NCI-H1436 (cell line): ENCODE measurements at places on chromosomes 4 and X.

- no peak for DNase-seq
Measured at GRCh38 chr4:71732066-71732465, 51.8 kb downstream of the GC start.

DNA sequence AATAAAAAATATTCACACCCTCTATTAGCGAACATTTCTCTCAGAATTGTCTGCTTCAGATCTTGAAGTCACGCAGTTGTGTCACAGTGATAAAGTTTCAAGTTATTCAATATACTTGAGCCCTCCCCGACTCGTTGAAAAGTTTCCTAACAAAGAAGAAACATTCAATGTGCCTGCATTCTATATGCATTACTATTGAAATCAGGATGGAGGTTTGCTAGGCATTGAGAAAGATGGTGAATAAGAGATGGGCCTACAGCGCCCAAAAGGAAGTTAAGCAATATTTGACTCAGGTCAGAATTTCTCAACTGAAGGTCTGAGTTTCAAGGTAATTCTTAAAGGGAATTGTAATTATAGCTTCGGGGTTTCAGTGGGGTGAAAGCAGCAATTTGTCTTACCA is 6.1 kb downstream of the TCEANC start:
- no peak for DNase-seq

GRCh38 chrX:45024501-45024900 is 151.5 kb downstream of the KDM6A start:
- DNase-seq, result no peak

- DNase-seq, result no peak
Measured at GRCh38 chr4:55326629-55327028, 19.4 kb upstream of the SRD5A3 start.

- no peak for DNase-seq
Measured at GRCh38 chrX:6004529-6004928, 224.1 kb downstream of the NLGN4X start.

GRCh38 chr4:177473991-177474390 is 31.8 kb upstream of the AGA start:
- no peak for DNase-seq

- DNase-seq, result peak; percentile 15
Measured at GRCh38 chr4:126799971-126800574, 832.7 kb upstream of the INTU start.

DNA sequence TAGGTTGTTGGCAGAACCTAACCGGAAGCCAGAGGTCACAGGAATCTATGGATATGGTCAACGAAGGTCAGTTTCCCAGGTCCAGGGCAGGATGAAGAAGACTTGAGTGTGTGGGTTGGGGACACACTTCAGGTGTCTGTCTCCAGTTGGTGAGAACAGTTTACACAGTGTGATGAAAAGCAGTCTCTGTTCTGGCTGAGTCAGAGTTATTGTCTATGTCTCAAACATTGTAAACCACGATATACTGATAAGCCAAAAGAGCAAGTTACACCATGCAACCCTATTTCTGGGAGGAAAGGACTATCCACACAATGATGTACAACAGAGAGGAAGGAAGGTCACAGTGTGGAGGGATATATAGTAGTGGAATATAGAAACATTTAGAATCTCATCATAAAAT is 187.1 kb upstream of the C1QTNF7 start:
- no peak for DNase-seq

DNA sequence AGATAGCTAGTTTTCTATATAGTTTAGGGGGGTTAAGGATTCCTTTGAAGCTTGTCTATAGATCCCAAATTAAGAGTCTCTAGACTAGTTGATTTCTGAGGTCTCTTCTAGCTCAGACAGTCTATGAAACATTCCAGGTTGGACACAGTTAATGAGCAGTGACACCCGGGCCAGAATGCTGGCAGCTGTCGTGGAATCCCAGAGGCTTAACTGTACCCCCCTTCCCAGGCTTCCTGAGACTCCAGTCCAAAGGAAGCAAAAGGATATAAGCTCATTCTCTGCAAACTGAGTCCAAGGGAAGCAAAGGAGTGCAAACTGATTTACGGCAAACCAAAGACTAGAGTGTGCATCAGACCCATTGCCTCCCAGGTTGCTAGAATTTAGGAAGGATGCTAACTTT is 62.9 kb downstream of the DCX start:
- no peak for DNase-seq

DNA sequence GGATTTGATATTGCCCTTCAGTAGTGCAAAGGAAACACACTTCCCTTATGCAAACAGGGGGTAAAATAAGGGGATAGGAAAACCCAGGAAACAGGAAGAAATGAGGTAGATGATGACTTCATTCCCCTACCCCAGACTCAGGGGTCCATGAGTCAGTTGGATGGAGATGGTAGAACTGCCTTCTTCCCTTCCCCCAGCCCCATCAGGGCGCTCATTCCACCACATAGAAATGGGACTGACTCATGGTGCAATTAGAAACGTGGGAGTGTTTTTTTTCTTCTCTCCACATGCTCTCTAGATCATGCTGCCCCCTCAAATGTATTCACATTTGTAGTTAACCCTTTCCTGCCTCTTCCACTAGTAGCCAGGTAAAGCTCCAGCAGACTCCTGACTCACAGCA is 23.1 kb upstream of the ARMCX2 start:
- no peak for DNase-seq

- DNase-seq, result no peak
Measured at GRCh38 chrX:153327561-153327960, 6.0 kb upstream of the PNMA6F start.

- DNase-seq, result no peak
Measured at GRCh38 chr4:181376058-181376457, 867.1 kb upstream of the TENM3 start.

GRCh38 chr4:116088771-116089170 is 975.4 kb upstream of the NDST4 start:
- no peak for DNase-seq

- no peak for DNase-seq
Measured at GRCh38 chr4:79296768-79297428, 29.0 kb downstream of the NAA11 start.

- DNase-seq, result no peak
Measured at GRCh38 chr4:94221916-94222315, 14.3 kb downstream of the SMARCAD1 start.

- DNase-seq, result peak; percentile 87
Measured at GRCh38 chrX:153333821-153334653, at the start of gene ZNF275. TSS of gene ZNF275 (plus strand) at chrX:153334153. CDS start at chrX:153336680, 2,527 bp downstream.

DNA sequence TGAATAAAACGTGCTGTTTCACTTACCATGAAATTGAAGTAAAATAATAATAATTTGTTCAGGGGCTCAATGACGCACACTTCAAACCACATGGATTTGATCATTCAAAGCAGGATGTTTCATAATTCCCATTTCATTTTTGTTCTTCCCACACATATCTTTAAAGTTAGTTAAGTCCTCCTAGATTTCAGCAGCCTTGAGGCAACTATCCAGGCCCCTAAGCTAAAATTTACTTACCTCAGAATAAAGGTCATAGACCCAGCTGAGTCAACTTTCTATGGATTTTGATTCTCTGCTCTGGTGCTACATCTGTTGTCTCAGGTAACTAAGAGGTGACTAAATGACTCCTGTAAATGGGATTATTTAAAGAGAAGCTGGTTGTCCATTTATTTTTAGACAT is 25.0 kb downstream of the GPR174 start:
- no peak for DNase-seq

GRCh38 chrX:118560489-118560888 is 64.9 kb downstream of the DOCK11 start:
- DNase-seq, result no peak

- no peak for DNase-seq
Measured at GRCh38 chr4:117549524-117549923, 464.1 kb upstream of the TRAM1L1 start.

DNA sequence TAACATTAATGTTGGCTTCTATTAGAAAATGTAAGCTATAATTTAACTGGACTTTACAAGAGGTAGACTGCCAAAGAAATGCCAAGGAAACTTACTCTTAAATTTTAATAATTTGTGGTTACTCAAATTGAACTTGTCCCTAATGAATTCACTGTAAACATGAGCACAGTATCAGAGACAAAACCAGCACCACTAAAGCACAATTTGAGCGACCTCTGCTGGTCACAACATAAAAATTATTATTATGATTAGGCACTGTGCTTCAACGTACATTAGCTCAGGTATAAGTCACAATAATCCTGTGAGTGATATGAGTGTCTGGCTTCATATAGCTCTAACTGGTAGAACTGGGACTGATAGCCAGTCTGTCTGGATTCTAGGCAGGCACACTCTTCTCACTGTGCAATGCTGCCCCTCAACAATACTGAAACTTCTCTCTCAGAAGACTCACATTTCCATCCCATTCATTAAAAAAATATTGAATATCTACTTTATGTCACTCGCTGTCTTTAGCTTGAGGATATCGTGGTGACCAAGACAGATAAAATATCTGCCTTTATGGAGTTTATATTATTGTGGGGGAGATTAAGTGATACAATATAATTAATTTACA is 8.0 kb downstream of the NUDT6 start:
- peak; percentile 47 for DNase-seq

GRCh38 chr4:8176547-8177399 is 18.2 kb upstream of the ABLIM2 start:
- DNase-seq, result peak; percentile 13
